Diencephalon (tissue), 1 donor: ENCODE measurements at places on chromosomes 13 and 19. TPM values are rescaled to one million over a fixed set of nuclear protein-coding genes. Genes with fewer than 3 reads are reported as not detected.

The ZNF541 gene
- total RNA-seq: 0.23 TPM

The POMP gene
- total RNA-seq: 65.7 TPM

The PRX gene
- total RNA-seq: 2.5 TPM

The NEK5 gene
- total RNA-seq: 4.8 TPM

The DBP gene
- total RNA-seq: 7.6 TPM

The ZNF582 gene
- 6.7 TPM for total RNA-seq
